ENCODE measurements at places on chromosomes 12 and 14. TPM values are rescaled to one million over a fixed set of nuclear protein-coding genes. Genes with fewer than 3 reads are reported as not detected.

KLHL28 gene
- 11.2 TPM for total RNA-seq

DNA sequence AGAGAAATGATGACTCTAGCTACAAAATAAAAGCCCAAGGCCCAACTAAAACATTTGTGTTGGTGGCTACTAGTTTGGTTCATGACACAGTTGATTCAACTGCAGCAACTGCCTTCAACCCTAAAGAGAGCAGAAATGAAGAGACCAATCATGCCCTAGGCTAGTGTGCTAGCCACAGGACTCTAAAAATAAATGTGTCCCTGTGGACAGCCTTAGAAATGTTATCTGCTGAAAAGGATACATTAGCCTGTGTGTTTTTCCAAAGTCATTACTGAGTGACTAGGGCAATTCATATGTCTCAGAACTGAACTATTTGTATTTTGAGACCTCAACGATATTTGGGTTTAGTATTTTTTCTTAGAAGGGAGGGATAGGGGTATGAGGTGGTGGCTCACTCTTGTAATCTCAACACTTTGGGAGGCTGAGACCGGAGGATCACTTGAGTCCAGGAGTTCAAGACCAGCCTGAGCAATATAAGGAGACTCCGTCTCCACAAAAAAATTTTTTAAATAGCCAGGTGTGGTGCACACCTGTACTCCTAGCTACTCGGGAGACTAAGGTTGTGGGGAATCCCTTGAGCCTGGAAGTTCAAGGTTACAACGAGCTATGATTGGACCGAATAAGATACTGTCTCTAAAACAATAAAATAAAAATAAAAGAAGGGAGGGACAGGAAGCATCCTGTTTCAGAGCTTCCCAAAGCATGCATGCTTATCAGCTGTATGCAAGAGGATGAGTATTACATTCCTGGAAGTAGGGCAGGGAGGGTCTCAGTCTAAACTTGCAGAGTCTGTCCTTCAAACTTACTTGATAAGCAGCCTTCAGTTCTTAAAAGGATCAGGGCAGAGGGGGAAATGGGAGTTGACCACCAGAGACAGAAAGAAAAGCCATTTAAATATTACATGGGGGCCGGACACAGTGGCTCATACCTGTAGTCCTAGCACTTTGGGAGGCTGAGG, 29.6 kb upstream of the NAP1L1 start:
- no peak for DNase-seq

DNA sequence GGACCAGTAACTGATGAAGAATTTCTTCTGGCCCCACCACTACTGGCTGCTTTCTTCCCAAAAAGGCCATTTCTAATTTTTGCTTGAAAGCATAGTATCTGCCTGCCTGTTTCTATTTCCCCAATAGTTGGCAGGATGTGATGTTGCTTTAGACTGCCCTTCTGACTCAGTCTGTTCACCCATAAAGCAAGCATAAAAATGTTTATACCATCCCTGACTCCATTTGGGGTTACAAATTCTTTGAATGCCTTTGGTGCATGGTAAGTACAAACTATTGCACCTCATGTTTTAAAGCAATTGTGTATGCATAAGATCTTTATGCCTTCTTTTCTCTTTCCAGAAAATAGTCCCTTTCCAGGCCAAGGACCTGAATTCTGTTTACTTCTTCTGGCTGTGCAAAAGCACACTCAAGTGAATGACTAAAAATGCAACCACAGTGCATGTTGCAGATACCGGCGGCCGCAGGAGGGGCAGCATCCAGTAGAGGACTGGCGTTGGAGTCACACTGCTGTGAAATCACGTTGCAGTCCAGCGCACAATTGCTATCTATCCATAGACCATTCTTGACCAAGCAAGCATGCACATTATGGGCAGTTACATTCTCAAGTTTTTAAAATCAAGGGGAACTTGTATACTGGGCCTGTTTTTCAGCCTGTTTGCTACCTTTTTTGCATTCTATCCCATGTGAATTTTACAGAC, 82.4 kb downstream of the SLC5A8 start:
- no peak for DNase-seq

GRCh38 chr14:54354096-54354495, 42.7 kb upstream of the CDKN3 start:
- no peak for DNase-seq

GRCh38 chr12:1204581-1205121, 213.6 kb downstream of the ERC1 start:
- DNase-seq: no peak

DNA sequence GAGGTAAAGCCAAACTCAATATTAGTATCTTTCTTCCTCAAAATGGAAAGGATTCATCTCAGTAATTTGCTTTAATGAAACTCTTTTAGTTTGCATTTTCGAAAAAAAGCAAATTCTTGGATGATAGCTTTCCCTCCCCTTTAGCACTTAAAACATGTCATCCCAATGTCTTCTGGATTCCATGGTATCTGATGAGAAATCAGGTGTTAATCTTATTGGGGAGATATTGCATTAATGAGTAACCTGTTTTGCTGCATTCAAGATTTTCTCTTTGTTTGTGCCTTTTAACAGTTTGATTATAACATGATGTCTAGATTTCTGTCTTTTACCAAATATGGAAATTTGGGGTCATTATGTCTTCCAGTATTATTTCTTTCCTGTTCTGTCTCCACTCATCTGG, 405.1 kb upstream of the FOXG1 start:
- no peak for DNase-seq

DNA sequence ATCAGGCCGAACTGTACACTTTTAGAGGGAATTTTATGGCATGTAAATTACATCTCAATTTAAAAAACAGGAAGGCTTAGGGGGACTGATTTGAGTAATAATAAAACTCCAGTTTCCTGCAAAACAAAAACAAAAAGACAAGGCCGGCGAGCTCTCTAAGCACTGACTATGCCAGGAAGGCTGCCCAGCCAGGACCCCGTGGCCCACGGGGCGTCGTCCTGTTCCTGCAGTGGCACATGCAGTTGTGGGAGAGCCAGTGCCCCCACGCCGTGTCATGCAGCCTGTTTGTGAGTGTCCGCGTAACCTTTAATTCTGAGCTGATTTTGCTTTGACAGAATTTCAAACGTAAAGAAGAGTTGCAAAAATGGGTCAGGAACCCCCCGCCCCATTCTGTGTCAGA, 10.5 kb downstream of the XRCC3 start:
- no peak for DNase-seq

DNA sequence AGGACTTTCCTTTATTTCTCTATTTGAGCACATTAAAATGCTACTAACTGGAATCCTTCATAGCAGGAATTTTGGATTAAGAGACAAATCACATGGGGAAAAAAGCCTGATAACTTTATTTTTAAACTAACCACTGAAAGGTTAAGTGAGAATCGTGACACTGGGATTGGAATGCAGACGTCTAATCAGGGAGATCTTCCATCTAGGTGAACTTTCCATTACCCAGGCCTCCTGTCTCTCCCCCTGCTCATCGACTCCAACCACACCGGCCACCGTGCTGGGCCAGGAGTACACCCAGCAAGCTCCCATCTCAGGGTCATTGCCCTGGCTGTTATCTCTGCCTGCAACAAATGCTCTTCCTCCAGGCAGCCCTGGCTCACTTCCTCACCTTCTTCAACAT, 19.0 kb downstream of the PTGER2 start:
- no peak for DNase-seq

DNA sequence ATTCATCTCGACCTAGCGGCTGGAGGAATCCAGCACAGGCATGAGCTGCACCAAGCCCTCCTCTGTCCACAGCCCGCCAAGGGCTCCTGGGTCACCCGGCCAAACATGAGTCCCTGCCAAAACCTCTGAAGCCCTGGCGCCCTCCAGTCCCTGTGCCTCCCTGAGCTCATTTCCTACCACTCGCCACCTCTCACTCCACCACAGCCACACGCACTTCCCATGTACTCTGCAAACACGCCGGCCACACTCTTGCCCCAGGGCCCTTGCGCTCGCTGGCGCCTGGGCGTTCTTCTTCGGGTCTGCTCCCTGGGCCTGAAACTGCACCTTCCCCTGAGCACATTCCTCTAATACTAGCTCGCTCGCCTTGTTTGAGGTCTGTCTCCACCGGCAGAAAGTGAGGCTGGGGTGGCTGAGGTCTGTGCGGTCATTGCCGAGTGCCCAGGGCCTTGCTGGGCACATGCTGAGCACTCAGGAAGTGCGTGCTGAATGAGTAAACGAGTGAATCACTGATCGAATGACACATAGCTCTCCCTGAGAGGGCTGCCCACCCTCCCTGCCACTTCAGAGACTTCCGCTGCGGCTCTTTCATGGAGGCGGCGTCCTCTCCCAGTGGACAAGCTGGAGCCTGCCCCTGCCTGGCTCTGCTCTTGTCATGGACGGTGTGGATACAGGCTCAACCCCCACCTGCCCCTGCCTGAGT, 33.7 kb upstream of the DLK1 start:
- no peak for DNase-seq

CLECL1 gene
- not detected for total RNA-seq

- DNase-seq: no peak
These were observed 73.2 kb downstream of the TTC6 start for GRCh38 chr14:37668646-37669045.

- no peak for DNase-seq
These were observed 50.4 kb downstream of the RPH3A start for GRCh38 chr12:112841906-112842305.

PLA2G1B gene
- total RNA-seq: not detected

GRCh38 chr12:80195074-80195726, 95.9 kb downstream of the OTOGL start:
- no peak for DNase-seq

DNA sequence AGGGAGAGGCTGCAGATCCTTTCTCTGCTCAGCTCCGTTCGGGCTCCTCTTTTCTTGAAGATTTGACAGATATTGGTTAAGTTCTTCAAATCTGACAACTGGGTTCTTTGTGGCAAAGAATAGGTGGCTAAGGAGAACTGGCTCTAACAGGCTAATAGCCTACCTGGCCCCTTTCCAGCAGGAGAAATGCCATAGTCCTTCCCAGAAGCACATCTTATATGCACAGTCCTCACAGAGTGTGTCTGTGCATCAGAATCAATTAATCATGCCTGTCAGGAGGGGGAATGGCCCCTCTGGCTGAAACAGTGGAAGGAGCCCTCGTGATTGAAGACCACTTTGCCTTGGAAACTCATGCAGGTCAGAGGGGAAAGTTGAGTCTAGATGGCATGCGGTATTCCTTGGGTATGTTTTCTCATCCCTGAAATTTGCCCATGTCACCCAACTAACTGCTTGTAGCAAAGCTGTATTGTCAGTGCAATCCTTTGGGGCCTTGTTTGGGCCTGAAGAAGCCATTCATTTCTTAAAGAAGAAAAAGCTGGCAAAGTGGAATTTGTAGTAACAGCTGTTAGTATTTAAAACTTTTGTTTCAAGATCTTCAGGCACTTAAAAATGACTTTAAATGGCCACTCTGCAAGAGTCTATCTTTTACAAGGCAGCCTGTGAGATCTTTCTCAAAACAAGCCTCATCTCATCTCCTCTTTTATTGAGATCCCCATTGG, 251.5 kb downstream of the ZFP36L1 start:
- DNase-seq: no peak

- no peak for DNase-seq
These were observed 46.6 kb upstream of the CDKN3 start for GRCh38 chr14:54350203-54350602.

MIPOL1 gene
- 7.9 TPM for total RNA-seq

GRCh38 chr12:131736446-131737149, 25.7 kb downstream of the SFSWAP start:
- no peak for DNase-seq

LRP1-AS gene
- total RNA-seq: not detected

DNA sequence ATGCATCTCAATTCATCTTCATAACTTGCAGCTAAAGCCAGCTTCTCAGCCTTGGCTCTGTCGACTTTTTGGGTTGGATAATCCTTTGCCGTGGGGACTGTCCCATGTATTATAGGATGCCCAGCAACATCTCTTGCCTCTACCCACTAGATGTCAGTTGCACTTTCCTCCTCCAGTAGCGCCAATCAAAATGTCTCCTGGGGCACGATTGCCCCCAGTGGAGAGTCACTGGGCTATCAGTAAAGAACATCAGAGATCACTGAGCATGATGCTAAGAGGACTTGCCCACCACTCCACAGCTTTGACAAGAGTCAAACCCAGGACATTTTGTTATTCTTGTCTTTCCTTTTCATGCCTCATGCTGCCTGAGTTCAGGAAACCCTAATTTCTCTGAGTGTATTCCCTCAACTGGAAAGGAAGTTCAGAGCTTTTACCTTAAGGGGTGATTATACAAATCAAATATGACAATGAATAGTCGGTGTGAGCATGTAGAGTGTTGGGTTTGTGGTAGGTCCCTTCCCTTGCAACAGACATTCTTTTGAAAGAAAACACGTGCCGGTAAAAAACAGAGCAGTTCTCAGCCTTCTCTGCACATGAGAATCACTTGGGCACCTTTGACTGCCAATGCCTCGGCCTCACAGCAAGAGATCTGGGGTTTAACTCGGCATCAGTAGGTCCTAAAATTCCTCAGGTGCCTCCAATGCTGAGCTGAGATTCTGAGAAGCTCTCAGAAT, 980.6 kb downstream of the VRK1 start:
- no peak for DNase-seq

GRCh38 chr12:126784328-126784921, 1482.5 kb upstream of the TMEM132C start:
- no peak for DNase-seq

PCBP2 gene
- 520 TPM for total RNA-seq

RNFT2 gene
- total RNA-seq: 0.78 TPM

- no peak for DNase-seq
These were observed 11.6 kb downstream of the STX2 start for GRCh38 chr12:130827432-130827831.

DNA sequence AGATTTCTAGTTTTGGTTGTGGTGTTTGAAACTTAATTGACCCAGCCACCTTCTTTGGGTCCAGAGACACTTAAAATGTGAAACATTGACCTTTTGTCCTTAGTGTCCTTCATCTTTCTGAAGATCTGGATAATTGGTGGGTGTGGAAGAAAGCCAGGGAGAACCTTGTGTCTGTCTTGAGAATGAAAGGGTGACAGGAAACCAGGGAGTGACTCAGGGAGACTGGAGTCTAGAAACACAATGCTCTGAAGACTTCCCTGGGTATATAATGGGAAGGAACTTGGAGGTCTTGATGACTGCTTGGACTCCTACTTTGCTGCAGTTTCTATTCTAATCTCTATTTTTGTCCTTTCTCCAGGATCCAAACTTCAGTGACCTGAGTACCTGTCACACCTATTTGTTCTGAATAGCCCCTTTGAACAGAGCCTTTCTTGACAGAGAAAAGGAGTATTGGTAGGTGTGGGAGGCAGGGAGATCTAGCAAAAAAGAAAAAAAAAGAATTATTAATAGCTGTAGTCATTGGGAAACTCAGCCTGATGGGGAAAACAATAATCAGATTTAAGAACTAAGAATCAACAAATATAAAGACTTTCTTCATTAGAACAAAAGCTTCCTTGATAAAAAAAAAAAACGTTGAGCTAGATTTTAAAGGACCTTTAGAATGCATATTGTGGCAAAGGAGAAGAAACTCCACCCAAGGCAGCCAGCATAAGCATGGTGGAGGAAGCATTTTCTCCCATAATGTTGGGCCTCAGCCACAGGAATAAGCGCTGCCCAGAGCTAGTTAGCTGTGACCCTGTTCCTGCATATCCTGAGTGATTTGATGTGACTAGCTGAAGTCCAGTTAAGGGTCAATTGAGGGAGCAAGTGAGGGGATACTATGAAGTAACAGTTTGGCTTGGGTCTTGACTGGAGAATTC, 77.9 kb upstream of the HOXC13 start:
- DNase-seq: no peak

MYL2 gene
- total RNA-seq: 24,495 TPM

EEF1AKMT3 gene
- 1.6 TPM for total RNA-seq

- DNase-seq: no peak
These were observed 9.2 kb downstream of the TUNAR start for GRCh38 chr14:95885866-95886265.

All from cardiac septum (tissue), 1 donor.